ENCODE measurements at places on chromosomes 2 and 18. TPM values are rescaled to one million over a fixed set of nuclear protein-coding genes. Genes with fewer than 3 reads are reported as not detected.

Gene IL36B
- not detected for total RNA-seq

Gene POTEC
- not detected for total RNA-seq

Gene AKAIN1
- not detected for total RNA-seq

Gene AQP12B
- not detected for total RNA-seq

Gene CNTNAP5
- not detected for total RNA-seq

Gene RFTN2
- total RNA-seq, result not detected

Gene MYO5B
- total RNA-seq, result 62.7 TPM

Gene PUS10
- 7.5 TPM for total RNA-seq

Gene IL1RN
- 167 TPM for total RNA-seq

Gene TCF7L1
- total RNA-seq, result 0.64 TPM

Gene SGPP2
- total RNA-seq, result 31.6 TPM

Gene ATRAID
- 280 TPM for total RNA-seq

Gene ZBTB7C
- total RNA-seq, result under 0.01 TPM

Gene GCG
- not detected for total RNA-seq
